ENCODE measurements at places on chromosomes 3 and 15.

DNA sequence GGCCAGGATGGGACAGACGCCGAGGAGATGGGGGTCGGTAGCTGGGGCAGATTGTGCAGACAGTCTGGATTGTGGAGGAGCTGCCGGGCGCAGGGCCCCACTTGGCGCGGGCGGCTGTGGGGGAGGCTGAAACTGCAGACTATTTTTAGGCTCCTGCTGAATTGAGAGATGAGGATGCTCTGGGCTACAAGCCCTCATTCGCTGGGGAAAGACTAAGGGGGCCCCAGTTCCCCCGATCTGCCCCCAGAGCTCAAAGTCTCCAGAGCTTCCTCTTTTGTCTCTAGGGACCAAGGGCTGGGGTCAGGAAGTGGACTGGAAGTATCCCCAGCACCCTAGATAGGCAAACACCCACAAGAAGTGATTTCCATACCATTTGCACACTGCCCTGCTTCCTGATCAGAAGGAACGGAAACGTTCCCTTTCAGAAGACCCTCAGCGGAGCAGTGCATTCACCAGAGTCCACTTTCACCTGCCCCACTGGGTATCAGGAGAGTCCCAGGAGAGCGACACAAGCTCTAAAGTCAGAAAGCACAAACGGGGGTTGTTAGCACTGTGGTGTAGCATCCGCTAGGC, 29.7 kb downstream of the SEMA7A start:
- no peak for DNase-seq

GRCh38 chr3:108719178-108719806, 37.9 kb downstream of the RETNLB start:
- DNase-seq = no peak

DNA sequence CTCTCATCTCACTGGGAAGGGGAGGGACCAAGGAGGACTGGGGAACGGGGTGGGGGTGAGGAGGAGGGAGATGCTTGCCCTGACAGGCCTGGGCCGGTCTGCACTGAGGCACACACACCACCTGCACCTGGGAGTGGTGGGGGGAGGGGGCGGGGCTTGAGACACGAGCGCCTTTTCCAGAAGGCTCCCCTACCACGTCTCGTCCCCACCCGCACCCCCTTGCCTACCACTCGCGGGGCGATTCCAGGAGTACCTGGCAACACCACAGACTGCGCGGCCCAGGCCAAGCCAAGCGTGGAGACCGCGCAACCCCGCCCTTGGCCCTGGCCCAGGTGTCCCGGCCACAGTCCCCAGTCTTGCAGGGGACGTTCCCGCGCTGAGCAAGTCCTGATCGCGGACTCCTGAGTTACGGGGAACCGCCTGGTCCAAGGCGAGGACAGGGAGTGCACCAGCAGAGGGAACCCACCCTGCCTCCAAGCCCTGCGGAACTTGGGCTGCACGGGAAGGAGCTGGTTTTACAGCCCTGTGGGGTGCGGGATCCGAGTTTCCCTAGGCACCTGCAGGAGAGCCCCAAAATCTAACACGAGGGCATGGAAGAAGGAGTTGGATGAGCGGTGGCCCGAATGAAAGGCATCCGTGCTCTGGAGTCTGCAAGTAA, 68.1 kb upstream of the SH3GL3 start:
- no peak for DNase-seq

- no peak for DNase-seq
Observed at GRCh38 chr15:91413142-91413541, 313.1 kb downstream of the SV2B start.

Data from tibial artery (tissue), 4 donors.